ENCODE measurements at places on chromosomes 7 and 10. TPM values are rescaled to one million over a fixed set of nuclear protein-coding genes. Genes with fewer than 3 reads are reported as not detected.

DNA sequence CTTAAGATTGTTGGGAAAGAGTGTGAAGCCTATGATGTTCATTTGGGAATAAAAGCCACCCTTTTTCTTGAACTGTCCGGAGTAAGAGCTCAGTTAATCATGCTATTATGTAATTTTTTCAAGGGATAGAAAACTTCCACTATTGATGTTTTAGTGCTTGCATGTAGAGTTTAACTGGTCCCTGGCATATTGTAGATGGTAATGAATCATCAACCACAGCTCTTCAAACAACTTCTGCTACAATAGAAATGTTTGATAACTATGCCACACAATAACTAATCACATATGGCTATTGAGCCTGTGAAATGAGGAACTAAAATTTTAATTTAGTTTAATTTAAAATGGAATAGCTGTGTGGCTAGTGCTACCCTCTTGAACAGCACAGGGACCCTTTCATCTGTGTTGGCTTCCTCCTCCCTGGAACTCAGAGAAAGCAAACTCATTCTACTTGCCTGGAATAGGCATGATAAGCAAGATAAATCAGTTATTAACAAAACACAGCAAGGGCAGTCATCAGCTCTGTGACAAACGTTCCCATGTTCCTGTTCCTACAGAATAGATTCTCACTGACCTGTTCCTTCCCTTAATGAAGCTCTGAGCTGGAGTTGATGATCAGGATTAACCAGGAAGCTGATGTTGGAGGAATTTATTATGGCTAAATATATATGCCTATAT is 4.9 kb upstream of the SRI start:
- no peak for DNase-seq

GRCh38 chr7:28488061-28488791 is 75.9 kb downstream of the CREB5 start:
- no peak for DNase-seq

The ANKRD1 gene
- total RNA-seq: not detected

- no peak for DNase-seq
Measured at GRCh38 chr7:139875821-139876241, 46.8 kb downstream of the TBXAS1 start.

The SYT15B gene
- total RNA-seq: 0.19 TPM

GRCh38 chr7:36306722-36307121 is 82.9 kb upstream of the ANLN start:
- no peak for DNase-seq

GRCh38 chr7:2080477-2080876 is 152.3 kb downstream of the MAD1L1 start:
- no peak for DNase-seq

DNA sequence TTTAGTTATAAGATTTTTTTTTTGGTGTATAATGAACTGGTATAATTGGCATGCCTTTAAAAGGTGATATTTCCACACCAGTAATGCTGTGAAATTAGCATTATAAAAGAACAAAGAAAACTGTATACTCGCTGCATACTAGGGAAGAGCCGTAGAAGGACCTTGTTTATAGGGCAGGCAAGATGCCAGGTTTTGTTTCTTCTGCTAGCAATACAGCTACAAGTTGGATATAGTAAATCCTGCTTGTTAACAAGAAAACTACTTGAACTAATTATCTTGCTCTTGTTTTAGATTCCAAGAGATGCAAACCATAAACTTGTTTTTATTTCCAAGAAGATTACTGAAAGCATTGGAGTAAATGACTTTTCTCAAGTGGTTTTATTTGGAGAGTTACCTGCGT is 1.9 kb downstream of the DNAH11 start:
- DNase-seq: no peak

- no peak for DNase-seq
Measured at GRCh38 chr10:47287365-47287802, 12.6 kb upstream of the GDF10 start.

- no peak for DNase-seq
Measured at GRCh38 chr7:2528481-2529095, 9.0 kb downstream of the LFNG start.

DNA sequence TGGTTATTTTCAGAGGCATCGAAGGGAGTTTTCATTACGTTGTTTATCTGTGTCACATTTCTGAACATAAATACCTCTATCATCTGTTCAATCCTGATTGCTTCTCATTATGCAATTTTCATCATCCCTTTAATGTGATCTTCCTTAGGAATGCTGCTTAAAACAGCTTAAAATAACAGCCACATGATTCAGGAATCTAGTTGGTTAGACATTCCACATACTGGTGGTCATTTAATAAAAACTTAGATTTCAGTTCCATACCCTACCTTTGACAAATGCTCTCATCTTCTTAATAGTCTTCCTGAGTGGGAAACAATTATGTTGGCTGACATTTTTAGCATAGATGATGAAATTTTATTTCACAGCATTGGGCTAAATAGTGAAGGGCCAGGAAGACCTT is 191.3 kb upstream of the CDCA7L start:
- DNase-seq: no peak

- DNase-seq: no peak
Measured at GRCh38 chr10:119455609-119456434, 86.7 kb downstream of the RGS10 start.

DNA sequence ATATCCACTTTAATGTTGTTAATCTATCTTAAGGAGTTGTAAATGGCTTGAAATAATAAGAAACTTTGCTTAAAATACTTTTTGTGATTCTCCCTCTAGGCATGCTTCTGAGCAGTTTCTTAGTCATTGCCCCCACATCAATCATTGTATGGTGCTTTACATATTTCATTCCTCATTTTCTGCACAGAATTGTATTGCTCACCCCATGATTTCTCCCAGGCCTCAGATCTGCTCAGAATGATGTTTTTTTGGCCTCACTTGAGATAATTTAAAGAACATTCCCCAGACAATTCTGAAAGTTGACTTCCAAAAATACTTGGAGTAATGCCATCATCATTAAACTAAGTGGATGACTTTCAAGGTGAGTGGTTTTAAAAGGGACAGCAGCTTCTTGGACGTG is 82.1 kb upstream of the PRPS1L1 start:
- no peak for DNase-seq

DNA sequence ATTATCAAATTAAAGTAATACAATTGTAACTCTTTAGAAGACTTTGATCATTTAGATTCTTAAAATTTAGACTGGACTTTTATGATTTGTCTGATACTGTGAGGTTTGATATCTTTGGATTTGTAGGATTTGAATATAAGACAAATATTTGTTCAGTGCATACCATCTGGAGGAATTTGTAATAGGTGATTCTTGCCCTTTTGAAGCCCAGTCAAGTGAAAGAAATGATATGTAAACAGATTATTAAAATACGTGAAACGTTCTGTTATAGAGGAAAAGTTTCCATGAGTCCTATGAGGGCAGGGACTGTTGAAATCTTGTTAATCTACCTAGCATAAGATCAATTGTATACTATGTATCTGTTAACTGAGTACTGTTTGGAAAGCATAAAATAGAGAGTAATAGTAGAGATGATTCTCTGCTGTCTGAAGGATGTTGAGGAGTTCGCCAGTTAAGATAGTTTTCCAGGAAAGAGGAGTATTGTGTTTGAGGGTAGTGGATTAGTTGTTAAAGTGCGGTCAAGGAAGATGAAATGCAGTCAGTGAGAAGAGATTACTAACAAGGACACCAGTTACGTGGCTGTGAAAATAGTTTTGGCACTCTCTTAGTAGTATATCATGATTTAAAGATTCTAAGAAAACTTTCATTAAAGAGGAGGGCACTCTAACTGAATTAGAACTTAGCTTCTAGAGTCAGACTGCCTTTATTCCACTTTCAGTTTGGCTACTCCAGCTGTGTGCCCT is 14.4 kb downstream of the PDCD4 start:
- no peak for DNase-seq

DNA sequence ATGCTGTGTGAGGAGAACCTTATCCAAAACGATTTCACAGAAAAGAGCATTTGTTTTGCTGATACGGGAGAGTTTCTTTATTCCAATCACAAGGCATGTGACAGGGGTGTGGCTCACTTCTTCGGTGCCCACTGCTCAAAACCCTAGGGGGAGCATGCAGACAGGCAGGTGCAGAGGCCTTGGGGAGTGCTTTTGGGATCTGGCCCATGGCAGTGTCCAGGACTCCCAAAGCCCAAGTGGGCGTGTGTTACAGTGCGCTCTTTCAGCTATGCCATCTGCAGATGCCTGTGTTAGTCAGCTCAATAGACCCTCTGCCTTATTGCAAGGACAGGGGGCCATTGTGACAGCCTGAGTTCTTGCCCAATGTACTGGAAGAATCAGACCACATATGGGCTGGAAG is 94.8 kb downstream of the CSTF2T start:
- DNase-seq: no peak

GRCh38 chr7:21966271-21966670 is 20.6 kb upstream of the CDCA7L start:
- no peak for DNase-seq

The CTAGE6 gene
- 1.6 TPM for total RNA-seq

The TMED4 gene
- 79.1 TPM for total RNA-seq

- DNase-seq: no peak
Measured at GRCh38 chr10:122034149-122034756, 45.3 kb downstream of the TACC2 start.

The TBL2 gene
- total RNA-seq: 23.0 TPM

The KCP gene
- total RNA-seq: 0.12 TPM

The AS3MT gene
- total RNA-seq: 0.59 TPM

DNA sequence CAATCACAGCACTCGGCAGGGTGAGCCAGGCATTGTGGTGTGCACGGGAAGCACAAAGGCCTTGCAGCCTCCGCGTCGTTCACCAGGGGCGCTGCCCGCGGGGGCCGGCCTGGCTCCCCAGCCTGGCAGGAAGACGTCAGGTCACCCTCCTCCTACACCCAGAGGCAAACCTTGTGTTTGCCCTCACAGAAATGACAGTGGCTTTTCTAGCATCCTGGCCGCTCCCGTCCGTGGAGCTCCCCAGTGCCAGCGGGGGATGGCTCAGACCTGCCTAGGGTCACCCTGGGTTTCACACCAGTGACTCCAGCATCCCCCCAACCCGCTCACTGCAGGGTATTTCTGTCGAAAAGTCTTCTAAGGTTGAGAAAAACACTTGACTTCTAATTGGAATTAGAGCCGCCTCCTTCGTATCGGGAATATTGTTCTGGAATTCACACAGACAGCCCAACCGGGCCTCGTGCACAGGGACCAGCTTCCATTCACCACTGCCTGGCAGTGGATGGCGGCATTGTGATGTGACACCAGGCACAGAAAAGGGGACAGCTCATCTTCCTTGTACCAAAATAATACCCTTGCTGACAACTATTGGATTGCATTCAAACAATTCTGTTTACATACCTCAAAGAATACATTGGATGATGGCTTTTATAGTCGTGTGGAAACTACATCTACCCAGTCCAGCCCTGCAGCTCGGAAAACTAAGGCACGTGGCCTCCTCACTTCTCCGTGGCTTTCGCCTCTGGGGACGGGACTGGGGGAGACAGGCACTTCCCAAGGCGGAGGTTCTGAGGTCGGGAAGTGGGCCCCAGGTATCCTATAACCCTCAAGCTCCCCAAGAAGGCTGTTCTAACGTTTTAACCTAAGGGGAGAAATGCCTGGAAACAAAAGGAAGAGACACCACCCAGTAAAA is 109.0 kb downstream of the EBF3 start:
- no peak for DNase-seq

DNA sequence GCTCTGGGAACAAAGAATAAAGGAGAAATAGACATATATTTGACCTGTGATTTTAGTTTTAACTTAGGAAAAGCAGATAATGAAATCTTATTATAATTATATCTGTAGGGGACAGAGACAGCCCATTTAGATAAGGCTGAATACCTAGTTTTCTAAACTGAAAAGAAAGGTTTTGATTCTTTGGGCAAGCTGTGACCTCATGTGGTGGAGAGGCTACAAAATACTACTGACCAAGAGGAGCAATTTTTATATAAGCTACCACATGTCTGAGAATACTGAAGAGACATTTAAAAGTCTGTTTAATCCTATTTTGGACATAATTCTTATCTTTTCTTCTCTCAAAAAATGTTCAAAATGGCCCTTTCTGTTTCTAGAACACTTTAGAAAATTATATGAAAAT is 271.0 kb downstream of the MTERF1 start:
- DNase-seq: no peak

- peak; percentile 68 for DNase-seq
Measured at GRCh38 chr7:37031571-37032257, 307.4 kb upstream of the AOAH start.

The ASAH2 gene
- 3.3 TPM for total RNA-seq

DNA sequence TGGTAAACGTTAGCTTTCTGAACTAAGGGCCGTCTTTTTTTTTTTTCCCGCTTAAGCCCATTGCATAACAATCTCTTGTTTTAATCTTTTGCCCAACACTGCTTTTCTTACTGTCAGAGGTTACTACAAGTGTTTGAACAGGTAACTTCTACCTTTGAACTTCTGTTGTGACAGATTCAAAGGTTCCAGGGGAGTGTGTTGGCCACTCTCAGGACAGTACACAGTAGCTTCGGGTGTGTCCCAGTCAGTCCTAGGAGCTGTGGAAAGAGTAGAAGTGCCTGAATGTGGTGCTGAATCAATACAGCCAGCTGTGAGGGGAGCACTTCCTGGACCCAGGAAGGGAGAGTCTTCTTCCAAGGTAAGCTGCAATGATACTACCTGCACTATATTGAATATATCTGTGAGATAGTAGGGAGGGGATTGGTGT is at the start of gene ACSL5:
Gene ACSL5, plus strand, starts transcription at position 205 of the 427 bp plus-strand sequence. CDS start 20,831 bp downstream, outside the sequence.
- DNase-seq: no peak

The PIK3CG gene
- 11.3 TPM for total RNA-seq

The ABCA13 gene
- not detected for total RNA-seq

Data from activated CD4-positive, alpha-beta memory T cell treated with anti-CD3 and anti-CD28 coated beads for 36 hours (primary cell).